ENCODE measurements at places on chromosomes 1 and 21. TPM values are rescaled to one million over a fixed set of nuclear protein-coding genes. Genes with fewer than 3 reads are reported as not detected.

- H3K36me3 ChIP-seq, result no peaks in the 10 kb centered on the region
- H3K27ac ChIP-seq, result no peak overlapping the region
- no peak for DNase-seq
- H3K4me1 ChIP-seq, result no peaks in the 10 kb centered on the region
Observed at GRCh38 chr1:53048960-53049573, 12.9 kb upstream of the PODN start.

DNA sequence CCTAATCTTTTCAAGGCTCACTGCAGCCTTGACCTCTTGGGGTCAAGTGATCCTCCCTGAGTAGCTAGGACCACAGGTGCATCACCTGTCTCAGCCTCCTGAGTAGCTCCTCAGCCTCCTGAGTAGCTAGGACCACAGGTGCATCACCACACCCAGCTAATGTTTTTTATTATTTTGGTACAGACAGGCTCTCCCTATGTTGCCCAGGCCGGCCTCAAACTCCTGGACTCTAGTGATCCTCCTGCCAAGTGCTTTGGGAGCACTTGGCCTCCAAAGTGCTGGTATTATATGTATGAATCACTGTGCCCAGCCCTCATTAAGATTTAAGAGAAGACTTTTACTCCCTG lies 58.5 kb upstream of the S1PR1 start:
- H3K27ac ChIP-seq, result no peak overlapping the region
- H3K4me3 ChIP-seq, result no peak overlapping the region
- no peaks in the 10 kb centered on the region for H3K36me3 ChIP-seq
- no peak for DNase-seq
- no peaks in the 10 kb centered on the region for H3K27me3 ChIP-seq
- no peaks in the 10 kb centered on the region for H3K4me1 ChIP-seq

GRCh38 chr1:247371801-247372259 lies 40.2 kb upstream of the ZNF496 start:
- no peaks in the 10 kb centered on the region for H3K4me1 ChIP-seq
- H3K27me3 ChIP-seq, result no peaks in the 10 kb centered on the region
- no peak overlapping the region for H3K4me3 ChIP-seq
- DNase-seq, result no peak
- no peaks in the 10 kb centered on the region for H3K36me3 ChIP-seq

GRCh38 chr1:211643324-211644212 lies 31.9 kb downstream of the NEK2 start:
- no peak overlapping the region for H3K4me3 ChIP-seq
- no peaks in the 10 kb centered on the region for H3K4me1 ChIP-seq
- no peak for DNase-seq
- no peaks in the 10 kb centered on the region for H3K27me3 ChIP-seq
- H3K27ac ChIP-seq, result no peak overlapping the region
- H3K36me3 ChIP-seq, result no peaks in the 10 kb centered on the region

The GTF2B gene
- 21.5 TPM for total RNA-seq

DNA sequence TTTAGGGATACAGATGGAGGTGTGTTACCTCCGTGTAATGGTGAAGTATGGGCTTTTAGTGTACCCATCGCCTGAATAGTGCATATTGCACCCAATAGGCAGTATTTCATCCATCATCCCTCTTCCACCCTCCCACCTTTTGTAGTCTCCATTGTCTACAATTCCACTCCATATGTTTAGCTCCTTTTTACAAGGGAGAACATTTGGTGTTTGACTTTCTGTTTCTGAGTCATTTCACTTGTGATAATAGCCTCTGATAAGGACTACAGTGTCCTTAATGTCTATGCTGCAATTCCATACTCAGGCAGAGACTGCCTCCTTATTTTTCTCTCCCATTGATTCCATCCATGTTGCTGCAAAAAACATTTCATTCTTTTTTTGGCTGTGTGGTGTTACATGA lies 48.7 kb downstream of the OVGP1 start:
- H3K27ac ChIP-seq, result no peak overlapping the region
- no peak overlapping the region for H3K4me3 ChIP-seq
- no peaks in the 10 kb centered on the region for H3K27me3 ChIP-seq

The DMRTA2 gene
- total RNA-seq, result not detected

DNA sequence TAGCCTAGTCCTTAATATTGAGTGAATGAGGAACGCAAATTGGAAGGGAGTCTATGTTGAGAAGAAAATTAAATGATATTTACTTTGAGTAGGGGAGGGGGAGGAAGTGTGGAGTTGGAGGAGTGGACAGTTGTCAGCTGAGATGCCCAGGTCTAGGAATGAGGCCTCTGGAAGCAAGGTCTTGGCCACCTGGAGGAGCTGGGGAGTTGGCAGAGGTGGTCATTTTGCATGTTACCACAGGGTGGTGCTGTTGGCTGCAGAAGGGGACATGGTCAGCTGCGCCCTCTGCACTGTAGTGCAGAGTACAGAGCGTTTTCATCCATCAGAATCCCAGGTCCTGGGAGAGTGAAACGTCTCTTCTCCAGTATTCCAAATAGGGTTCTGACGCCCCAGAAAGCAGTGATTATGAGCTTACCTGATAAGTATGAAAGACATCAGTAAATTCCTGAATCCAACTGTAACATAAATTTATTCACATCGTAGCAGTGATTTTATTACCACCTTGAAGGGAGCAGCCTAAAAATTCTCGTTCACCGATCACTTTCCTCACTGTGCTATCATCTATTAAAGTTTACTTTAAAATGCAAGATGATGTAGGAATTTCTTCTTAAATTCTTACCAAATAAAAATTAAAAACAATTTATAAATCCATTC lies 13.8 kb downstream of the PARK7 start:
- no peaks in the 10 kb centered on the region for H3K27me3 ChIP-seq
- H3K36me3 ChIP-seq, result no peaks in the 10 kb centered on the region
- no peak overlapping the region for H3K4me3 ChIP-seq
- DNase-seq, result peak; percentile 79
- H3K4me1 ChIP-seq, result no peaks in the 10 kb centered on the region
- H3K27ac ChIP-seq, result peak overlapping the region; percentile 26

- no peaks in the 10 kb centered on the region for H3K36me3 ChIP-seq
- no peak overlapping the region for H3K27ac ChIP-seq
- H3K27me3 ChIP-seq, result no peaks in the 10 kb centered on the region
Observed at GRCh38 chr1:245931450-245931849, 575.6 kb downstream of the SMYD3 start.

GRCh38 chr1:45884700-45885099 lies 81.3 kb downstream of the MAST2 start:
- no peak overlapping the region for H3K4me3 ChIP-seq
- no peaks in the 10 kb centered on the region for H3K4me1 ChIP-seq

GRCh38 chr1:244450597-244451538 lies 841 bp downstream of the ADSS2 start:
- no peaks in the 10 kb centered on the region for H3K27me3 ChIP-seq
- H3K27ac ChIP-seq, result peak overlapping the region; percentile 85
- DNase-seq, result peak; percentile 74
- peaks cover 9% of the 10 kb centered on the region for H3K4me1 ChIP-seq
- no peaks in the 10 kb centered on the region for H3K36me3 ChIP-seq

- DNase-seq, result no peak
- H3K4me3 ChIP-seq, result no peak overlapping the region
- H3K4me1 ChIP-seq, result no peaks in the 10 kb centered on the region
- peak overlapping the region; percentile 21 for H3K27ac ChIP-seq
- H3K36me3 ChIP-seq, result no peaks in the 10 kb centered on the region
Observed at GRCh38 chr21:27795418-27795817, 828.5 kb upstream of the ADAMTS5 start.

DNA sequence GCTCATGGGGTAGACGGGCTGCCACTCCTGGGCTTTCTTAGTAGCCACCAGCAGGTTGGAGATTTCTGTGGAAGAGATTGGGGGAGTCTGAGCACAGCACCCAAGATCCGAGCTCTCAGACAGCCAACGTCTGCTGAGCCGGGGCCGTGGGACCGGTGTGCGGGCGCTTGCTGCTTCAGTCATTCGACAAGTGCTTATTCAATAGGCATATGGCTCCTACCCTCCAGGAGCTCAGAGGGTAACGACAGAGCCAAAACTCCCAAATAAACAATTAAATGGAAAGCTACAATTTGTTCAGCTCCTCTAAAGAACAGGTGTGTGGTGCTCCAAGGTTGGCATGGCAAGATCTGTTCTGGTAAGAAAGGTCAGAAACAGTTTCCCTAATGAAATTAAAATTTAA lies 106.0 kb downstream of the RAVER2 start:
- H3K27me3 ChIP-seq, result no peaks in the 10 kb centered on the region
- no peaks in the 10 kb centered on the region for H3K36me3 ChIP-seq
- no peak overlapping the region for H3K4me3 ChIP-seq
- DNase-seq, result no peak
- no peak overlapping the region for H3K27ac ChIP-seq

- H3K27ac ChIP-seq, result no peak overlapping the region
- H3K4me3 ChIP-seq, result no peak overlapping the region
- H3K27me3 ChIP-seq, result no peaks in the 10 kb centered on the region
- DNase-seq, result no peak
- H3K36me3 ChIP-seq, result no peaks in the 10 kb centered on the region
Observed at GRCh38 chr1:228940526-228940925, 205.2 kb downstream of the RHOU start.

The PIK3R3 gene
- total RNA-seq, result 53.0 TPM

The GFI1 gene
- 0.26 TPM for total RNA-seq

All from uterus (tissue), 4 donors.